ENCODE measurements at places on chromosomes 7 and 10.

DNA sequence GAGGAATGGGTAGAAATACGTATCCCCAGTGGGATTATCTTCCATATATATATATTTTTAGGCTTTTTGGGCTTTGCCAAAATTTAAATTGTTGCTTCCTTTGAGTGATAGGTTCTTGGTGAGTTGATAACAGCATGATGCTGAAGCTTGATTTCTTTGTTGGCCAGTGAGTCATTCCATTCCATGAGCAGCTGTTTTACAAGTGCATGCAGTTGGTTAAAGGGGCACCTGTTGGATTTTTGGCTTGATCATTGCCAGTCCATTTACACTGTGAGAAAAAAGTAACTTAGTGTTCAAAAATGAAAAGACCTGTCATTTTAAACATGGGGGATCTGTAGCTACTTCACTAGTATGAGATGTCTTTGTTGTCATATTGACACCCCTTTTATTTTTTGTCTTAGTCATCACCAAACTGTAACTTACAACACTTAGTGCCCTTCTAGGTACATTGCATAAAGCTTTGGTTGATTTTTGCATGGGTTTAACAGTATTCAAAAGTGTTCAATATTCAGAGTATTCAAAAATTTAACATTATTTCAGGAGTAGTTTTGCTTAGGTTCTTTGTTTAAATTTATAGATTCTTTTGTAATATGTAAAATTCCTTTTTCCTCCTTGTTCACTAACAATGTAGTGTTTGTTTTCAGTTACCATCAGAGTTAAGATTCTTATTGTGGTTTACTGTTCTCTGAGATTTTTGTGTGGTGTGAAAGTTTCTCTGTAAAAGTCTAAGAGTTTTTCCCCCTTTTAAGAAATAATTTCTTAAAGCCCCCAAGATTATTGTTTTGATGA, 8.8 kb downstream of the AKAP9 start:
- DNase-seq = no peak

GRCh38 chr10:70540789-70541360, 61.7 kb downstream of the PRF1 start:
- DNase-seq = no peak

- DNase-seq = no peak
These were observed 114.5 kb downstream of the LARP4B start for GRCh38 chr10:816958-817357.

DNA sequence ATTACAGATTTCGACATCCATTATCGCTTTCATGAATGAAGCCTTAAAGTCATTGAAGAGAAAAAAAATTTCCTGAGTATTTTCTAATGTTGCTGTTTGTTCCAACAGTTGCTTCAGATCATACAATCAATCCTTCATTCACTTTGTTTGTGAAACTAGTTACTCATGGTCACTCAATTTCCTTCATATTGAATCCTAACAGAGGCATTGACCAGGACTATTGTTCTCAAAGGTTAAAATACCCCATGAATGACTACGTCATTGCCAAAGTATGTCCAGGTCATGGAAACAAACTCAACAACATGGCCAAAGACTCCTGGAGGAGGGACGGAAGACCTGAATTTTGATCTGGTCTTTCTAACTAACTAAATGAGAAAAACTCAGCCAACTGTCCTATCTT, 54.0 kb upstream of the ABCB5 start:
- DNase-seq = no peak

DNA sequence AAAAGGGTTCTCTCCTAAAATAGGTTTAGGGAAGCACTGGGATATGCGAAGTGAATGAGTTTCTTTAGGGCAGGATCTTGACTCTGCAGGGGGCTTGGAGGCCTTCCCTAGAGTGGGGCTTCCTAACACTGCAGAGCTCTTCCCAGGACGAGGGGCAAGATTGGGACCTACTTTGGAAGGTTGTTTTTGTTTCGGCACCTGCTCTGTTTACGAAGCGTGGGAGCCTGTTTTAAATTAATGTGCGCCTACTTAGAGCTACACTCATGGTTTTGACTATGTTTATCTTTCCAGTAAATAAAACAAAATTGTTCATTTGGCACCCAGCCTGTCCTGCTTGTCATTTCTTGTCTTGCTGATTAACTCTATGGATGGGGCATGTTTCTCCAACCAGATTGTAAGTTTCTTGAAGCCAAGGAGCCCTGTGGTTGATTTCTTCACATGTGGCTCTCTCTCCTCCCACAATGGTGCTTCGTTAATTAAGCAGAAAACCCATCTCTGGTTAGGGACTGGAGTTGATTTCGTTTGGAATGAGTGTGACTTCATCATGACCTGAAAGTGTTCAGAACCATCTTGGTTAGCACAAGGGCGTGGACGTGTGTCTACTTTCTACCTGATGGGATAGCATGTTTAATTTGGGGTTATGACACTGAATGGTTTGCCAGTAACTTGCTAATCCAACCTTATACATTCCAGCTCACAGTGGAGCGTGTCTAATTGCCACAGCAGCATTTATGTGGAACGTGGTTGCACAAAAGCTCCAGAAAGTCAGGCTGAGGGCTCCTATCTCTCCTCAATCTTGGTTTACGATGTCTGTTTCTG, 98.1 kb downstream of the TCF7L2 start:
- no peak for DNase-seq

- DNase-seq = no peak
These were observed 17.2 kb upstream of the ATP6V0E2 start for GRCh38 chr7:149856583-149856982.

- DNase-seq = peak; percentile 20
These were observed 34.0 kb upstream of the EBLN1 start for GRCh38 chr10:22251751-22252223.

- DNase-seq = peak; percentile 78
These were observed 69.5 kb upstream of the PODXL start for GRCh38 chr7:131625817-131626372.

DNA sequence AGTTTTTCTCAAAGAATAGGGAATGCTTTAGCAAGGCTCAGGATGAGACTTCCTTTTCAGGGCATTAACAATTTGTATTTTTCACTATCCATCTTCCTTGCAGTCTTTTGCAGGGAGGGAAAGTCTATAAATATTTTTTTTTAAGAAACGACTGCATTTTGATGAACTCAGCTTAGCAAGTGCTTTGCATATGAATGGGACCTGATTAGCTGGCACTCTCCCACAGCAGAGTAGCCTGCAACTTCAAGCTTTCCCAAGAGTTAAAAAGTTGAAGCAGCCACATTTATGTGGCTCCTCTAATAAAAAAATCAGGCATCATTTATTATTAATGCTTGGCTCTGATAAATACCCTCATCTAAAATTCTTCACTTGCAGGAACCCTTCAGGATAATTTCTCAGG, 134.0 kb downstream of the GRID1 start:
- no peak for DNase-seq

All from WERI-Rb-1 (cell line).